ENCODE measurements at places on chromosomes 1 and 21.

DNA sequence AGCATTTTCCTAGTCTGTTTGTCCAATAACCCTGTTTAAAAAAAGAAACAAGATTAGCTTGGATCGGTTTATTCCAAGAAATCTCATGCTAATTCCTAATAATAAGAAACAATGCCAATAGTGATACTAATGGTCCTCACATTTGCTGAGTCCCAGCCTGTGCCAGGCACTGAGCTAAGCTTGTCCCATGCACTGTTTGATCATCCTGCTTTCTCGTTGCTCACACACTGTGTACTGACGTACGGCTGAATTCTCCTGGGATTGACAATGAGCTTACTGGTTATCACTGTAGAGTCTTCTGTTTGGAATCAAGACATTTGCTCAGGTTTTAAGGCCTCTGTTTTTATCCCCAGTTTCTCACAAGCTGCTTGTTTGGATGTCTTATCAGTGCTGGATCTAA lies 71.1 kb downstream of the CACNA1E start:
- no peak for DNase-seq

DNA sequence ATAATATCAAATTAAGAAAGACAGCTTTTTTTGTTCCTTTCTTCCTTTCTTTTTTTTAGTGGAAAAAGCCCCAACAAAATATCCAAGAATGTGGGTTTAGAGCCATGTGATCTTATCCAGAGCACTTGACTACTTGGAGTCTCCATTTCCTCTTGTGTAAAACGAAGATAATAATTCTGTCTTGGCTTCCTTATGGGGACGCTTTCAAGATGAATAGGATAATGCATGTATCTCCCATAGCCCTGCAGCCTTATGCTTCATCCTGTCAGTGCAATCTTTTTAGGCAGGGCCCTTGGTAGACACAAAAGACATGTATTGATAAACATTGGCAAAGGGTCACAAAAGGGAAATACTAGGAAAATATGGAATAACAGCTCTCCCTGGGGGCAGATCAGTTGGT lies 34.8 kb downstream of the ZBTB18 start:
- no peak for DNase-seq

DNA sequence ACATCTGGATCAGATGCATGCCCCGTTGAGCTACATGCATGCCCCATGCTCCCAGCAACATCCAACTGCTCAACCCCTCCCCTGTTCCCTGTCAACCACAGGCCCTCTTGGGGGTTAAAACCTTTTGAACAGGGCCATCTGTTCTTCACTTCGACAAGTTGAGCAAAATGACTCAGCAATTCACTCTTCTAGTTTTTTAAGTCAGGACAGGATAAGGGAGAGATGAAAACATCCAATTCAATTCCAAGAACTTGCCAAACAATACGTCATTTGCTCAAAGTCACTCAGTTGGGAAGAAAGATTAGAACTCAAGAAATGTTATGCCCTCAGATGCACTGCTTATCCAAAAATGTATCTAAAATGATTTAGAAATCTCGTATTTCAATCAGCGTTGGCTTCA lies 46.1 kb upstream of the MTF2 start:
- no peak for DNase-seq

GRCh38 chr1:178066908-178067614 lies 26.8 kb upstream of the RASAL2 start:
- no peak for DNase-seq

DNA sequence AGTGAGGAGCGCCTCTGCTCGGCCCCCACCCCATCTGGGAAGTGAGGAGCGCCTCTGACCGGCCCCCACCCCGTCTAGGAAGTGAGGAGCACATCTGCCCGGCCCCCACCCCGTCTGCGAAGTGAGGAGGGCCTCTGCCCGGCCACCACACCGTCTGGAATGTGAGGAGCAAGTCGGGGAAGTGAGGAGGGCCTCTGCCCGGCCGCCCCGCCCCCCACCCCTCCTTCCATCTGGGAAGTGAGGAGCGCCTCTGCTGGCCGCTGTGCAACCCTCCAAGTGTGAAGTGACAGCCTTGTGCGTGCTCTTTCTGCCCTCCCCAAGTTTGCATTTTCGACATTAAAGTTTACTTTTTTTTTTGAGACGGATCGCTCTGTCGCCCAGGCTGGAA lies 5.1 kb upstream of the ZZZ3 start:
- no peak for DNase-seq

DNA sequence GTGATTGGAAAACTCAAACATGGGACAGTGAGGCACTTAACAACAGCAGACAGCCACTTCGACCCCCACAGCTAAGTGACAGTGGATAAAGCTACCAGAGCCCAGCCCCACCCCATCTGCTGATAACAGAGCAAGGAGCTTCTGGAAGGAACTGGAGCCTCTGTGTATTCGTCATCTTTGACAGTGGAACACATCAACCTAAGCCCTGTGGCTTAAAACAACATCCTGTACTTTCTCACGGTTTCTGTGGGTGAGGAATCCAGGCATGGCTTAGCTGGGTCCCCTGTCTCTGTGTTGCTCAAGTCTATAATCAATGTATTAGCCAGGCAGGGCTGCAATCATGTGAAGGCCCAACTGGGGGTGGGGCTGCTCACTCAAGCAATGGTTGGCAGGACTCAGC lies 18.4 kb upstream of the SIPA1L2 start:
- no peak for DNase-seq

- no peak for DNase-seq
These were observed 8.7 kb upstream of the CPLANE2 start for GRCh38 chr1:16245476-16246196.

GRCh38 chr1:51306950-51307349 lies 23.4 kb downstream of the TTC39A start:
- DNase-seq = no peak

- no peak for DNase-seq
These were observed 730 bp upstream of the PHF13 start for GRCh38 chr1:6612641-6613360.

- no peak for DNase-seq
These were observed 112.5 kb downstream of the RRAGC start for GRCh38 chr1:38746941-38747600.

DNA sequence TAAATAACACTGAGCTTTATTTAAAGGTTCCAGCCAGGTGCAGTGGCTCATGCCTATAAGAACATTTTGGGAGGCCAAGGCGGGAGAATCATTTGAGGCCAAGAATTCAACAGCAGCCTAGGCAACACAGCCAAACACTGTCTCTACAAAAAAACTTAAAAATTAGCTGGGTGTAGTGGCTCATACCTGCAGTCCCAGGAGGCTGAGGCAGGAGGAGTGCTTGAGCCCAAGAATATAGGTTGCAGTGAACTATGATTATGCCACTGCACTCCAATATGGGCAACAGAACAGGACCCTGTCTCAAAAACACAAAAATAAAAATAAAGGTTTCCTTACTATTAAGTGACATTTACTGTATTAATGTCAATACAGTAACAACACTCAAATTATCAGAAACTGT lies 2.1 kb downstream of the TAF12 start:
- DNase-seq = no peak

DNA sequence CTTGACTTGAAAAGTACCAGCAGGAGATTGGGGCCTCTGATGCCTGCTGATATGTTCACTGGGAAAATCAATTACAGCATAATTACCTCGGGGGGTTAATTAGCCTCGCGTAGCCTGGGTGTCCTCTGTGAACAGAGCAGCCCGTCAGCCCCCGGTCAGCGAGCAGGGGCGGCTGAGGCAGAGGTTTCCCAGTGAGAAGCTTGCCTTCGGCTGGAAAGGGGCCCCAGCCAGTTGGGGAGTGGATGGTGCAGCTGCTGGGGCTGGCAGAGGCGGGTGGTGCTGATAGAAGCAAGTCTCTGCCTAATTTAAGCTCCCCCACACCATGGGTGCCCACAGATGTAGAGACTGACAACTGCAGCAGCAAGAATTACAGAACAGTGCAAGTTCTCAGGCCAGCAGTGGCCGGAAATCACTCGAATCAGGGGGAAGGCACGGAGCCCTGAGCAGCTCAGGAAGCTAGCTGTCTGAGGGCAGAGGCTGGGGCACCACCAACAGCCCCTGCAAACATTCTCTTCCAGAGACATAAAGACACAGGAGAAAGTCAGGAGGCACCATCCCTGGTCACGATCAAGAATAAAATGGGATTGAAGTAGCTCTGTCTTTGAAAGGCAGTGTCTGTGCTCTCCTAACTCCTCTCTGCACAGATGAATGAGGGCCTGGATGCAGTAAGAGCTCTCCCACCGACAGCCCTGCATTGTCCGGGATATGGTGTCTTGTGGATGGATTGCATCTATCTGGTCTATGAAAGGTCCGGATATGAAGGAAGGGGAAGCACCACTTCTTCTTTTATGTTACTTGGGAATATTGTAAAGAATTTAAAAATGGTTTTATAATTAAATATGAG lies 166.5 kb upstream of the CD34 start:
- DNase-seq = no peak

DNA sequence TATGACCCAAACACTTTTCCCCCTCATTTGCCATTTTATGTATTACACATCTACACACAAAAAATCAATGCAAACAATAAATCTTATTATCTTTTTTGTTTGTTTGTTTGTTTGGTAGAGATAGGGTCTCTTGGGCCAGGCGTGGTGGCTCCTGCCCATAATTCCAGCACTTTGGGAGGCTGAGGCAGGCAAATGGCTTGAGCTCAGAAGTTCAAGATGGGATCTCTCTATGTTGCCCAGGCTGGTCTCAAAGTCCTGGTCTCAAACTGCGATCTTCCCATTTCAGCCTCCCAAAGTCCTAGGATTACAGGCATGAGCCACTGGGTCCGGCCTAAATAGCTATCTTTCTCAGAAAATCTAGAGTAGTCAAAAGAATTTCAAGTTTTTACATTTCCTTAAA lies 1.2 kb upstream of the DBT start:
- DNase-seq = no peak

GRCh38 chr1:199817266-199817665 lies 210.2 kb upstream of the NR5A2 start:
- DNase-seq = no peak

DNA sequence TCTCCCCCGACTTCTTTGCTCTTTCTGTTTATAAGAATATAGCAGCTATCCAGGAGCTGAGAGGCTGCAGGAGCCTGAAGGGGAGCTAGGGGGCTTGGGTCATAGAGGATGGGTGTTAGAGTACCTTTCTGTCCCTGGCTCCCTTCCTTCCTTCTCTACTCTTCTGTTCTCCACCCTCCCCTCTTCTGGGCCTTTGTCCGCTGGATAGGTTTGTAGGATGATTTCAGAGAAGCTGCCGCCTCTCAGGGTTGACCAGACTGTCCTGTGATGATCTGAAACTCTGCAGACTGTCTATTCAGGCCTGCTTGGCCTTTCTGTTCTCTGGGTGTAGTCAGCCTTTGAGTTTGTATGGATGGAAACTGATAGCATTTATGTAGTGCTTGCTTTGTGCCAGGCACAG lies 26.3 kb downstream of the PPFIA4 start:
- DNase-seq = no peak

DNA sequence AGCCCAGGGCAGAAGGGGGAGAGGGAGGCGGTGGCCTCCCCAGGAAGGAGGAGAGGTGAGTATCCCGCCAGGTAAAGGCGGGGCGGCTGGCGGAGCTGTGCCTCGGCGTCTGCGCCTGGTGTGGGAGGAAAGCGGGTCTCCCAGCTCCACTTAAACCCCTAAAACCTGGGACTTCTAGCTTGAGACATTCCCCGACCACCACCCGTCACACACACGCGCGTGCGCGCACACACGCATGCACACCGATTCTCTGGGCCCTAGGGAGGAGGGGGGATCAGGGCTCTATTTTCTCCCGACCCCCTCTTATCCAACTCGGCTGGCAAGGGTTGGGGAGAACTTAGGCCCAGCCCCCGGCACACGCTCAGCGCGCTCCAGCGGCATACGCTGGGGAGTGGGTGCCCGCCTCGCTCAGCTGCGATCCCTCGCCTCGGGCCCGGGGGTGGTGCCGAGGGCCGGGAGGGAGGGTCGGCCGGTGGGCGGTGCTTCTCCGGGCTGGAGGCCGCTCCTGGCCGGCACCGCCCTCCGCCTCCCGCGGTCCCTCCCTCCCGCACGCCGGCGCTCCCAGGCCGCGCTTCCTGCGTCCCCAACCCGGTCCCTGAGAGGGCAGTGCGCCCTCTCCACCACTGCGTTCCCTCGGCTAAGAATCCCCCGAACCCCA lies at the start of gene TMEM51:
TMEM51 (plus strand) TSS at position 564 of the 658 bp plus-strand sequence. CDS start 61,341 bp downstream, outside the sequence.
- peak; percentile 75 for DNase-seq

DNA sequence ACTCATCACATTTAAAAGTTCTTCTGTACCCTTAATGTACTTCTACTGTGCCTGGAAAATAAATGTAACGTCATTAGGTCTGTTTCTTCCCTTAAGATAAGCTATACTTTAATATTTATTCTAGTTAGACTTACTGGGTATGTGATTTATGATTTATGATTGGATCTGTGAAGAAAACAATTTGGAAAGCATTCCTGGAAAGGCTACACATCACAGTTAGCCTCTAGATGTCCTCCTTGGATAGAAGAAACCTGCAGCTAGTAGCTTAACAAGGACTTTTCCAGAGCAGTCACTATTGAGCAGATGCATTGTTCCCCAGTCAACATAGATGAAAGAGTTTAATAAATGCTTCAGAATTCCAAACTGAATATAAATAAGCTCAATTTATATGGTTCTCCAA lies 22.2 kb upstream of the ABL2 start:
- no peak for DNase-seq

DNA sequence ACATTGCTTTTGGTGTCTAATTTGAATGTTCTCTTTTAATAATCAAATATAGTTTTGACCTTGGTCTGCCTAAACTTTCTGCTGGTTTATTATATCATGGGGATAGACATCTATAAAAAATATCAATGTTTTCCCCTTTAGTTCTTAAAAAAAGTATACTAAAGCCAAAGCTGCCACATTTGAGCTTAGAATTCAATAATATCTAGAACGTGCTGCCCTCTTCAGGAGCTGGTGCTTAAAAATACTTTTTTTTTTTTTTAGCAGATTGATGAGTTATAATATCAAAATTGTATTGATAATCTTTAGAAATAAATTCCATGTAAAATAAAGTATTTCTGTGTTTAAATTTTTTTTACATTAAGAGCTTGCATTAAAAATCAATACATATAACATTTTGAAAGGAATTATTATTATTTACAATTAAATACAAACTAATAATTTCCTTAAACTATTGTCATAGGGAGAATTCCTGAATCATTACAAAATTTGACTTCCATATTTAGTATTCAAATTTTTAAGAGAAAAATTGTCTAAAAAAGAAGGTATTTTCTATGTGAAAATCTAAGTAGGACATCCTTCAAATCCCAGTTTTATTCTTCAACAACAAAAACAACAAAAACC lies 40.1 kb upstream of the ADGRL2 start:
- no peak for DNase-seq

GRCh38 chr1:169105434-169106094 lies 926 bp upstream of the ATP1B1 start:
- peak; percentile 76 for DNase-seq

Measured in RWPE2 (cell line).